ENCODE measurements at places on chromosomes 3 and 15.

GRCh38 chr3:157128771-157129681 lies 30.9 kb downstream of the CCNL1 start:
- DNase-seq, result no peak

- no peak for DNase-seq
Observed at GRCh38 chr3:195821403-195822130, 9.8 kb upstream of the MUC4 start.

- DNase-seq, result peak; percentile 10
Observed at GRCh38 chr15:77002954-77003912, 8.3 kb downstream of the PSTPIP1 start.

DNA sequence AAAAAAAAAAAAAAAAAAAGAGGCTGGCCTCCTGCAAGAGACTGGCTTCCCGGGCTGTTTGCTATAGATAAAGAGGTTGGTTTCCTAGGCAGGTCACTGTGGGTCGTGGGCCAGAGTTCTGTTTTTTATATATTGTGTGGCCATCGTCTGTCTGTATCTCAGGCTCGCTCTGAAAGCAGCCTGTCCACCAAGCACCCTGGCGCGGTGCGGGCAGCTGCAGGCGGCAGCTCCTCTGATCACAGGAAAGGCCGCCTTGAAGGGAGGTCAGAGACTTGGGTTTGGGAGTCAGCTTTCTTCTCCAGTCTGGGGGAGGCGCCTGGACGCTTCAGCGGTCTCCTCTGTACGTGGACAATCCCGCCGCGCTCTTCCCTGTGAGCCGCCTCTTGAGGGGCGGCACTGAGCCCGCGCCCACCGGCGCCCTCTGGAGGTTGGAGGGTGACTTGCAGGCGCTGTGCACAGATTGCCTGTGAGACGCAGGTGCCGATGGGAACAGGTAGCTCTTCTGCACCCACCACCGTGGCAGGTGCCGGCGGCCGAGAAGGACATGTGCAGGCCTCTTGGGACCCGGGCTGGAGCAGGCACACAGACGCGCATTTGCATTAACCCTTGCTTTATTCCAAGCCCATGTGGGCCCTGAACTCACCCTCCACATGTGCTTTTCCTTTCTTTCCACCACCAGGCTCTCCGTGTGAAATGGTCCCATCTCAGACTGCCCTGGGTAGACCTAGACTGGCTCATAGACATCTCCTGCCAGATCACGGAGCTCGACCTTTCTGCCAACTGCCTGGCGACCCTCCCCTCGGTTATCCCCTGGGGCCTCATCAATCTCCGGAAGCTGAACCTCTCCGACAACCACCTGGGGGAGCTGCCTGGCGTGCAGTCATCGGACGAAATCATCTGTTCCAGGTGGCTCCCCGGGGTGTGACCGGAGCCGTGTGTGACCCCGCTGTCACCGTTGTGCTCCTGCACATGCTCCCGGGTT lies 89.3 kb downstream of the LRRK1 start:
- DNase-seq, result peak; percentile 73

- DNase-seq, result no peak
Observed at GRCh38 chr3:55376753-55377347, 110.3 kb downstream of the WNT5A start.

GRCh38 chr15:101316529-101316928 lies 21.5 kb upstream of the SNRPA1 start:
- no peak for DNase-seq

GRCh38 chr15:66894363-66894762 lies 171.0 kb upstream of the SMAD3 start:
- no peak for DNase-seq

GRCh38 chr3:120177151-120177550 lies 82.9 kb upstream of the GSK3B start:
- no peak for DNase-seq

DNA sequence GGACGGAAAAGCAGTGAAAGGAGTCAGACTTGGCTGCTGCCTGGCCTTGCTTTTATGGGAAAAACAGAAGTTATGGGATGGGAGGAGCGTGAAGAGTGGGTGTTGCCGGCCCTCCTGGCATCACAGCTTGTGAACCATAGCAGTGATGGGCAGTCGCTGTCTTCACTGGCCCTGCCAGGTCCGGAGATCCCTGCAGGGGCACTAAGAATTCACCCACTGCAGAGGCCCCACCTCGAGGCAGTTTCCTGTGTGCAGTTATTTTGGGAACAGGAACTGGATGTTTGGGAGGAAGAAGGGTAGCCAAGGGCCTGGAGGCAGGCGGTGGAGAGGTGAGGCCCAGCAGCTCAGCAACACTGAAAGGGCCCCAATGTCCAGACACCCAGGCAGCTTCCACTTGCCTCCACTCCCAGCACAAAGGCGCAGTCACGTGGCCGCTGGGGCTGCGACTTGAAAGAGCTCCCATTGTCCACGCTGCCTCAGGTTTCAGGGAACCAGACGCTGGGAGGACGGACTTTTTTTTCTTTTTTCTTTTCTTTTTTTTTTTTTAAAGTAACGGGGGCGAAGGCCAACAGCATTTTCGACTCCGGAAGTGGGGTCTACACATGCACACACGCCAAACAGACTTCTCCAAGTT lies 255.6 kb downstream of the ZNF621 start:
- peak; percentile 86 for DNase-seq

DNA sequence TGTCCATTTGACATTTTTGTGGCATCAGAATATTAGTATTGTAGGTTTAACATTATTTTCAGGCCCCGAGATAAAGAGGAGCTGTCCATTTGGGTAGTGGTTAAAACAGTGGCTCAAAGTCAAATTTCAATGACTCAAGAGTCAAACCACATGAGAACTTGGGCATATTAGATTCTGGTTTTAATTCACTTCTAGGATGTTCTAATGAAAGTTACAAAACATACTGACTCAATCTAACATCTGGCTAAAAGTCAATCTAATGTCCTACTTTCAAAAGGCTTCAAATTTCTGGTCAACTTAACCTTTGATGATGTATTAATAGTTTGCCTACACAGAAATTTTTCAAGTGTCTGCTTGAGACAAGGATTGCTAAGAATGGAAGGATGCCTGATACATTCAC lies 112.4 kb downstream of the ABI3BP start:
- no peak for DNase-seq

- DNase-seq, result no peak
Observed at GRCh38 chr3:107284612-107285011, 92.6 kb upstream of the CCDC54 start.

DNA sequence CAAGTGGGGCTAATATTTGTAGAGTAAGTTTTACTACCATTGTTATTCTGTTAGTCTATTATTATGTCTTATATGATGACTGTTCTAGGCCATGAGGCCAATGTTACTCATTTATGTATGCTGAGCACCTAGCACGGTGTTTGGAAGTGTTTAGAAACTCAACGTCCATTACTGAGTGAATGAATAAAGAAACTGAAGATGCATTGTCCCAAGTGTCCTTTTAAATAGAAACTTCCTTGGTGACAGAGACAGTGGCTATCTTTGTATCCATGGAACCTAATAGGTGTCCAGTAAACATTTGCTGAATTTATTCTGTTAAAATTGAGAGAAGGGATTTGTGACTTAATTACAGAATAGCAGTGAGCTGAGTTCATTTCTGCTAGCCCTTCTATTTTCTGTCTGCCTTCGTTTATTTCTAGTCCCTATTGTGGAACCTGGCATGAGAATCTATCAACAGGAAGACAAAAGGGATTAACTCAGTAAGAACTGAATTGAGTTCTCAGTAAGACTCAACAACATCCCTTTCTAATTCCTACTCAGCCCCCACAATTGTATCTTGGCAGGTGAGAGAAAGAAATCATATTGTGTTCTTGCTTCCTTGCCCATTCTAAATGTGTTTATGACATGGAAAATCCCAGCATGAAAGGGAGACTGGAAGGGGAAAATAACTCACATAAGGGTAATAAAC lies 246.6 kb upstream of the LRRC3B start:
- peak; percentile 14 for DNase-seq

Data from midbrain (tissue), 1 donor.